ENCODE measurements at places on chromosomes 16 and 17. TPM values are rescaled to one million over a fixed set of nuclear protein-coding genes. Genes with fewer than 3 reads are reported as not detected.

Gene ASGR2
- not detected for total RNA-seq

Gene CCL16
- not detected for total RNA-seq

Gene CHST6
- 1.3 TPM for total RNA-seq

Gene CCL11
- total RNA-seq, result not detected

Gene PIK3R5
- 0.56 TPM for total RNA-seq

Gene FSCN2
- total RNA-seq, result 0.14 TPM

Gene MRPL45
- total RNA-seq, result 32.8 TPM

Gene RAB34
- 300 TPM for total RNA-seq

Gene CACNG5
- not detected for total RNA-seq

Gene MRPL27
- 97.3 TPM for total RNA-seq

Gene PRM1
- not detected for total RNA-seq

Gene KRTAP1-3
- not detected for total RNA-seq

Gene GPR179
- total RNA-seq, result not detected

Gene CTRB2
- total RNA-seq, result not detected

Gene FOXC2
- 2.0 TPM for total RNA-seq

Gene OR4D1
- total RNA-seq, result not detected

Gene ATP2A1
- not detected for total RNA-seq

Gene BEAN1
- total RNA-seq, result not detected

Gene LGALS9B
- total RNA-seq, result 2.5 TPM

Gene XAF1
- 0.21 TPM for total RNA-seq

Gene TMEM114
- not detected for total RNA-seq

Gene SLC16A11
- total RNA-seq, result not detected

Gene MT1A
- total RNA-seq, result not detected

Gene TRIM65
- total RNA-seq, result 28.6 TPM

Gene RUNDC3A
- 0.92 TPM for total RNA-seq

Gene EFNB3
- total RNA-seq, result 2.0 TPM

Gene MYL4
- not detected for total RNA-seq

Gene NOD2
- total RNA-seq, result 5.6 TPM

Gene PRAC2
- total RNA-seq, result not detected

Measured in airway epithelial cell (primary cell).